ENCODE measurements at places on chromosomes 6 and 20.

DNA sequence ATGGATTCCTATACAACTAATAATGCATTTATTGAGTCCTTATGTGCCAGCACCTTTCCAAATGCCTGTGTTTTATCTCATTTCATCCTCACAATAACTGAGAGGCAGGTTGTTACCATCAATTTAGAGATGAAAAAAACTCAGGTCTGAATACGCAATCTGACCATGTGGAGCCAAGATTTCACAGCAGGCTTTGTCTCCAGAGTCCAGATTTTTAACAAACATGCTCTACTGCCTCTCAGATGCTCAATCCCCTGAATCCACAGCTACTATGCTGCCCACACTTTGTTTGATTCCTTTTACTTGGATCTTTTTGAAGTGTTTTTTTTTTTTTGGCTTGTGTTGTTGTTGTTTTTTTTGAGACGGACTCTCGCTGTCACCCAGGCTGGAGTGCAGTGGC, 46.8 kb downstream of the B4GALT5 start:
- no peak for DNase-seq

DNA sequence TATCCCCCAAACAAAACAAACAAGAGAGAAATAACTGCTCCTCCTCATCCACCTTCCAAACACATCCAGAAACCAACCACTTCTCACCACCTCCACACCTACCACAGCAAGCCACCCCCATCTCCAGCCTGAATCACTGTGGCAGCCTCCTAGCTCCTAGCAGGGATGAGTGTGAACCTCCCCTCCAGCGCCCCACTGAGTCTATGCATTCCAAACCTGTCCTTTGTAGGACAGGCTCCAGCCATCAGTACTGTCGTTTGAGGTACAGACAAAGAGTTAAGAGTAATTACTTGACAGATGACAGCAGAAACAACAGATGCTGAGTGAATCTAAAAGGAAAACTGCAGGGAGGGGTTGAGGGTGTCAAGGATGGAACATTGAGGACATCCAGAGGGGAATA, 2.4 kb downstream of the METTL24 start:
- DNase-seq: no peak

- DNase-seq: peak; percentile 69
Measured at GRCh38 chr6:7145885-7146828, 38.4 kb downstream of the RREB1 start.

- DNase-seq: no peak
Measured at GRCh38 chr6:33627876-33628275, 6.8 kb downstream of the ITPR3 start.

DNA sequence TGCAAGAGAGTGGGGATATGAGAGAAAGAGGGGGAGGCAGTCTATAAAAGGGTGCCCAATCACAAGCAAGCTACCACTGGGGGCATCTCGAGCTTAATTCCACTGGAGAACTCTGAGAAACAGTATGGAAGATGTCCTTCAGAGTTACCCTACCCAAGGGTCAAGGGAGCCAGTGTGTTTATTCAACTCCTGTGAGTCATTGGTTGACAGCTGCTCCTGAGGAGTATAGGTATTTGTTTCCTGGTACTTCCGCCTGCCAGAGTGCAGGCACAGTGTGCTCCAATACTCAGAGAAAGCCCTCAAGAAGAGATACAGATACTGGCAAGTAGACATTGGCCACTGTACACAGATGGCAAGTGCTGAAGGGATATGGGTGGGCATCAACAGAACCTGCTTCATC, 49.5 kb downstream of the ARHGAP40 start:
- no peak for DNase-seq

GRCh38 chr20:44030394-44030793, 115.7 kb downstream of the TOX2 start:
- DNase-seq: no peak

GRCh38 chr20:18506744-18507143, 996 bp upstream of the SEC23B start:
- DNase-seq: no peak

All from astrocyte (in vitro differentiated cells and primary cell).